ENCODE measurements at places on chromosomes 6 and 20. TPM values are rescaled to one million over a fixed set of nuclear protein-coding genes. Genes with fewer than 3 reads are reported as not detected.

SMOC2 gene
- polyA plus RNA-seq: 0.53 TPM

MPC1 gene
- polyA plus RNA-seq: 478 TPM

FRK gene
- 4.9 TPM for polyA plus RNA-seq

SAPCD1 gene
- not detected for polyA plus RNA-seq

FLRT3 gene
- polyA plus RNA-seq: 2.7 TPM

TMEM200A gene
- polyA plus RNA-seq: 0.10 TPM

CAPN11 gene
- polyA plus RNA-seq: 0.09 TPM

PLCB4 gene
- polyA plus RNA-seq: 0.14 TPM

PSORS1C2 gene
- polyA plus RNA-seq: not detected

CD109 gene
- 0.18 TPM for polyA plus RNA-seq

STX11 gene
- 2.2 TPM for polyA plus RNA-seq

GINM1 gene
- polyA plus RNA-seq: 30.2 TPM

DOK5 gene
- polyA plus RNA-seq: 0.10 TPM

DNA sequence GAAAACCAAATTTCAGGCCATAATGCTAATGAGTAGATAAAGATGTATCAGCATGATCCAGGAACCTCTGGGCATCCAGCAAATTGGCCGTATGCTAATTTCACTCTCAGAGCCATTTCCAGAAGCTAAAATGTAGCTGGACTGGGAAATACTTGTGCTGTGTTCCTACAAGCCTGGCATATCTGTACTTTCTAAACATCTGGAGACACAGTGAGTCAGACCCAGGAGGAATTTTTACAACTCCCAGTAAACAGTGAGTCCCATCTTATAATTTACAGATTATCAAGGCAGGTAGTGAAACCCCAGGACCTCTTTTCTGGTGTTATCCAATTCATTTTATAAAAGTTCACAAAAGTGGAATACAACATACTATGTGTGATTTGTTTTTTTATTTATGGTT lies 683.0 kb upstream of the ADGRB3 start:
- no peak overlapping the region for H3K27ac ChIP-seq
- no peak for DNase-seq
- H3K4me1 ChIP-seq: no peaks in the 10 kb centered on the region
- H3K27me3 ChIP-seq: no peaks in the 10 kb centered on the region

DNA sequence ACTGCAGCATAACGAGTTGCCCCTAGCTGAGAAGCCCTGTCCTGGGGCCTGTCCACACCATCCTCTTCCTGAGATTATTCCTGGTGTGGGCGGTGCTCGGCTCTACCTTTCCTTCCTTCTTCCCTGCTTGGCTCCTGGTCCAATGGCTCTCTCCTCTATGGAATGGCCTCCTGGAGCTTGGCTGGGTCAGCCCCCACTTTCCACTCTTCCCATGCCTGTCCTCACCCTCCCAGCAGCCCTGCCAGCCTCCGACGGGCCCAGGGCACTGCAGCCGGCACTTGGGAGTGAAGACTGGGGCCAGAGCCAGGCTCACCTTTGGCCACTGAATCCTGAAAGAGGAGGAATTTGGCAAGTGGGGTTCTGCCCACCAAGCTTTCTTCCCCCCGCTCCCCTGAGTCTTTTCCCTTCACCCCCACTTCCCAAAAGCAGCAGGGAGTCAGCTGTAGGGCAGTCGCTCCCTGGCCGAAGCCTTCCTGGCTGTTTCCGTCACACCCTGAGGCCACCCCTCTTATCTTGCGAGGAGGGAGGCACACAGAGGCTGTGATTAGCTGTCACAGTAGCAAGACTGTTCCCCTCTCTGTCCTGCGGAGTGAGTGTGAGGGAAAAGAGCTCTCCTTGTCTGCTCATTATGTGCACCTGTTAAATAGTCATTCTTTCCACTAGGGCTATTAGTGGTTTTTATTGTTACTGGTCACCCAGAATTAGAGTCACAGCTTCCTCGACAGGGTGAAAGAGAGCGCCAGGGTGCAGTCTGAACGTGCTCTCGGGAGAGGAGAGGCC lies 6.3 kb upstream of the CDSN start:
- H3K27ac ChIP-seq: no peak overlapping the region
- no peaks in the 10 kb centered on the region for H3K27me3 ChIP-seq
- no peak overlapping the region for H3K4me3 ChIP-seq
- no peak for DNase-seq
- H3K4me1 ChIP-seq: no peaks in the 10 kb centered on the region

- no peak overlapping the region for H3K4me3 ChIP-seq
- no peaks in the 10 kb centered on the region for H3K4me1 ChIP-seq
- H3K27me3 ChIP-seq: no peaks in the 10 kb centered on the region
- H3K36me3 ChIP-seq: no peaks in the 10 kb centered on the region
- H3K27ac ChIP-seq: no peak overlapping the region
Observed at GRCh38 chr6:135686784-135687301, 164.7 kb upstream of the PDE7B start.

DNA sequence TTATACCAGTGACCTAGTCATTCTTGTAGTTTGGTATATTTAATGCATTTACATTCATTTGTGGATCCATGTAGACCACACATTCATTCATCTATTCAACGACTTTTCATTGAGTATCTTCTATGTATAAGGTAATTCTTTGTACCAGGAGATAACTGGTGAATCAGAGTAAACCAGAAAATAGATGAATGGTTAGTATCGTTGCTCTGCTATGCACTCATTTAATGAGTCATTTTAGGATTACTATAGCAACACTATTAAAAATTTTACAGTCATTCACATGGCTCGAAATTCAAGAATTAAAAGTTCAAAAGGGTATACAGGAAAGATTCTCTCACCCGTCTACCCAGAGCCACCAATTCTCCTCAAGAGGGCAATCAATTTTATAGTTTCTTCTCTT lies 26.8 kb downstream of the DOK5 start:
- no peaks in the 10 kb centered on the region for H3K36me3 ChIP-seq
- no peak overlapping the region for H3K27ac ChIP-seq
- no peaks in the 10 kb centered on the region for H3K4me1 ChIP-seq
- no peak for DNase-seq

- H3K4me3 ChIP-seq: no peak overlapping the region
- no peaks in the 10 kb centered on the region for H3K27me3 ChIP-seq
- no peak overlapping the region for H3K27ac ChIP-seq
- no peaks in the 10 kb centered on the region for H3K4me1 ChIP-seq
Observed at GRCh38 chr20:12394786-12395185, 477.1 kb downstream of the BTBD3 start.

DNA sequence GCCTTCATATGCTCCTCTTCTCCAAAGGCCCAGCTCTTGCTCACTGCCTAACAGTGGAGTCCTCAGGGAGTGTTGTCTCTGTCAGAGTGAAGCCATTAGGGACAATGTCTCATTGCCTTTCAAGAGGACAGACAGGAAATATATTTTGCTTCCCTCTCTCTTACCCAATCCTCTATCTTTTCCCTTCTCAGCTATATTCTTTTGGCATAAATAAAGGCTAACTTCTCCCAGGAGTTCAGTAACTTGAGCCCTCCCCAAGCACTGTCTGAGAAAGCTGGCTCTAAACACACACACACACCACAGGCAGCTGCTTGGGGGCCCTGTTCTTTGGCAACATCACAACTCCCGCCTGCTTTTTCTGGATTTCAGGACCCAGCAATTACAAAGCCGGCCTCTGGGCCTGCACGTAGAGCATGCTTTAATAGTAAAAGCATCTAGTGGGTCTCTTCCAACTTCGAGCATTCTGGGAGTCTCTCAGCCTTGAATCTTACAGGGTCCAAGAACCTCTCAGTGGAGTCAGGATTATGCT lies 34.7 kb upstream of the LAMA4 start:
- no peaks in the 10 kb centered on the region for H3K4me1 ChIP-seq
- no peaks in the 10 kb centered on the region for H3K27me3 ChIP-seq
- no peak for DNase-seq
- H3K36me3 ChIP-seq: no peaks in the 10 kb centered on the region

GRCh38 chr6:10451828-10452509 lies 37.1 kb upstream of the TFAP2A start:
- H3K27me3 ChIP-seq: no peaks in the 10 kb centered on the region
- H3K4me3 ChIP-seq: no peak overlapping the region
- no peak for DNase-seq

- H3K4me3 ChIP-seq: no peak overlapping the region
- no peaks in the 10 kb centered on the region for H3K36me3 ChIP-seq
- no peak for DNase-seq
- no peaks in the 10 kb centered on the region for H3K4me1 ChIP-seq
- no peaks in the 10 kb centered on the region for H3K27me3 ChIP-seq
Observed at GRCh38 chr20:58518387-58518786, 3.2 kb upstream of the APCDD1L start.

GRCh38 chr6:16828058-16828457 lies 66.8 kb upstream of the ATXN1 start:
- no peak overlapping the region for H3K4me3 ChIP-seq
- no peak for DNase-seq
- H3K4me1 ChIP-seq: peaks cover 25% of the 10 kb centered on the region
- H3K36me3 ChIP-seq: no peaks in the 10 kb centered on the region

DNA sequence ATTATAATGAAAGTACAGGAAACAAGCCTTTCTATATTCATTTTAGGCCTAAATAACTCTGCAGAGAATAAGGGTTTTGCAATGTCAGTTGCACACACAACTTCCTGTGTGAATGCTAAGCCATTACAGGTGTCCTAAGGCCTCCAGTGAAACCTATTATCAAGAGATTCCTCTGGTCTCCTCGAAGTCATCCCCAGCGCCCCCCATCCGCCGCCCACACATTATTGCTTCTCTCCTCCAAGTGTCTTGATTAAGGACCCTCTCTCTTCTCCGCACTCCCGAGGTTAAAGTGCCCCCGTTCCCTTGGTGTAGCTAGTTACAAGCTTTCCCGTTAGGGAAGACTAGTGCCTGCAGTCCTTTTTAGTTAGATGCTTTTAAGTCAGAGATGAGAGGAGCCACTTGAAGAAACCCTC lies 1.3 kb downstream of the HIVEP2 start:
- no peaks in the 10 kb centered on the region for H3K27me3 ChIP-seq
- H3K4me1 ChIP-seq: peaks cover 4% of the 10 kb centered on the region
- H3K27ac ChIP-seq: peak overlapping the region; percentile 100
- peak overlapping the region; percentile 95 for H3K4me3 ChIP-seq
- H3K36me3 ChIP-seq: no peaks in the 10 kb centered on the region

DNA sequence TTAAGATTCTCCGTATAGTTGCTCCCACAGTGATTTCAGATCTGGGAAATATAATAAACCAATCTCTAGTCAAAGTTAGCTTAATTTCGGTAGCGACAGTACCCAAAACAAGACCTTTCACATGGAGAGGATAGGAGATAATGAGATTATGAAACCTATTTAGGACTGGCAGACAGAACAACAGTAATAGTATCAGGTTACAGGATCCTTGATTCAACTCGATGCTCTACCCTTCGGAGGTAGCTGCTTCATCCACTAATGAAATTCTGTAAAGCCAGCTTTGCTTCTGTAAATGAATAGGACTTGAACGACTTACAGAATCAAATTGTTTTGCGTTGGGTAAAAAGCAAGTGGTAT lies 534 bp upstream of the AKIRIN2 start:
- H3K4me3 ChIP-seq: peak overlapping the region; percentile 78
- no peak for DNase-seq
- H3K36me3 ChIP-seq: no peaks in the 10 kb centered on the region

DNA sequence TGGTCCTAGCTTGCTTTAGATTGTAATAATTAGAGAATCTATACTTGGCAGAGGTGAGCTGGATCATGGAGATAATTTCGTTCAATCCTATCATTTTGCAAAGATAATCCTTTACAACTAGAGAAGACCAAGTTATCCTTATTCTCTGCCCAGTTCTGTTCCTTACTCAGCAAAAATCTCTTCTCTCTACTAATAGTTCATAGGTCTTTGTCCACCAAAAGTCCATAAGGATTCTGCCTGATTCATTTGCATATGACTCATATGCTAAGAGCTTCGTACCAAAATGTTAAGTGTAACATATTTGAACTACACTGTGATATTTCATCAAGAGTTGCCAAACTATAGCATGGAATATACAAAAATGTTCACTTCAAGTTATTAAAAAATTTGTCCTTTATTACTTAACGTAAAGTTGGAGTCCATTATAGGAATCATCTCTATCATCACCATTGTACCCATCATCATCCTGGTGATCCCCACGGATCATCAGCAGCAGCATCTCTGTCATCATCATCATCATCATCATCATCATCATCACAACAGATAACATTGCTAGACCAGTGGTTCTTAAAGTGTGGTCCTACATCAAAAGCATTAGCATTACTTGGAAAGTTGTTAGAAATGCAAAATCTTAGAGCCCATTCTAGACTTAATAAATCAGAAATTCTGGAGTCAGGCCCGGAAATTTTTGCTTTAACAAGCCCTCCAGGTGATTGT lies 463.0 kb downstream of the DHX35 start:
- H3K4me3 ChIP-seq: no peak overlapping the region
- no peak overlapping the region for H3K27ac ChIP-seq
- no peaks in the 10 kb centered on the region for H3K36me3 ChIP-seq
- H3K4me1 ChIP-seq: no peaks in the 10 kb centered on the region
- no peak for DNase-seq

- no peaks in the 10 kb centered on the region for H3K36me3 ChIP-seq
- no peak overlapping the region for H3K4me3 ChIP-seq
- peak; percentile 13 for DNase-seq
- no peak overlapping the region for H3K27ac ChIP-seq
- peaks cover 21% of the 10 kb centered on the region for H3K4me1 ChIP-seq
- H3K27me3 ChIP-seq: no peaks in the 10 kb centered on the region
Observed at GRCh38 chr6:169803271-169803811, 51.9 kb downstream of the ERMARD start.

DNA sequence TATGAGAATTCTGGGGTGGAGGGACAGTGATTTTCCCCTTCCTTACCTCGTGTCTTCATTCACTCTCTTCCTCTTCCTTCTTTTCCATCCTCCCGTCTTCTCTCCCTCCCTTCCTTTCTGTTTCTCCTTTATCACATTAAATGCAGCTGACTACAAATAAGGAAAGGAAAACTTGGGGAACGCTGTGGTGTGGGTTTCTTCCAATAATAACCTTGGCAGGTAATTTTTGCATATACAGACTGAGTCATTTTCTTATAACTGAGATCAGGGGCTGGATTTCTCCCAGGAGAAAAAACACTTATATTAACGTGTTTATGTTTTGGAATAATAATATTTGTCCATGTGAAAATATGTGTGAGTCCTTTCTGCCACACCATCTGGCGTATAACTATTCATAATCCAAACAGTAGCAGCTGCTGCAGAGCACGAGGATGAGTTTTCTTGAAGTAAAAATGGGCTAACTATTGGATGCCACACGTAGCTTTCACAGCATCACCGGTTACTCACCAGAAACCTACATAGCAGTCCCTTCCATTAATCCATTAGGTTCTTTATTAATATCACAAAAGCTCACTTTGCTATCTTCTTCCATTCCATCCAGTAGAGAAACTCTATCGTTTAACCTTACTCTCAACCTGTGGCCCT lies 139.2 kb upstream of the SASH1 start:
- no peak for DNase-seq
- H3K4me3 ChIP-seq: no peak overlapping the region
- no peaks in the 10 kb centered on the region for H3K4me1 ChIP-seq
- no peaks in the 10 kb centered on the region for H3K27me3 ChIP-seq
- no peak overlapping the region for H3K27ac ChIP-seq
- H3K36me3 ChIP-seq: no peaks in the 10 kb centered on the region

GRCh38 chr6:105994118-105994590 lies 92.0 kb upstream of the PRDM1 start:
- H3K27ac ChIP-seq: no peak overlapping the region
- H3K4me1 ChIP-seq: peaks cover 31% of the 10 kb centered on the region
- H3K36me3 ChIP-seq: no peaks in the 10 kb centered on the region
- DNase-seq: no peak
